ENCODE measurements at places on chromosomes 16 and 17.

DNA sequence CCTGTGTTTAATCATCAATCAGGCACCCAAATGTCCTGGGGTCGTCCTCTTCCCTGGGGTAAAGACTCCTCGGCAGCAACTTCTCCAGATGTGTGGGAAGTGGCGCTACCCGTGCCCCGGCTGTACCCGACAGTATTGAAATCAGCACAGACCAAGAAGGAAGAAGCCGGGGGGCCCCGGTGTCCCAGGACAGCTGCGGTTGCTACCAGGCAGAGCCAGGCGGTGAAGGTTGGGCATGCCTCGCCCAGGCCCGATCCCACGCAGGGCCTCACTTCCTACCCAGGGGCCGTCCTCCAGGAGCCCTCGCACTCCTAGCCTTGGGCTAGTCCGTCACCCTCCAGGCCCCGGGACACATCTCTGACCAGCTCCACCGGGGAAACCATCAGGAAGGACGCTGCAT is 9.0 kb upstream of the CCDC154 start:
- DNase-seq, result no peak

DNA sequence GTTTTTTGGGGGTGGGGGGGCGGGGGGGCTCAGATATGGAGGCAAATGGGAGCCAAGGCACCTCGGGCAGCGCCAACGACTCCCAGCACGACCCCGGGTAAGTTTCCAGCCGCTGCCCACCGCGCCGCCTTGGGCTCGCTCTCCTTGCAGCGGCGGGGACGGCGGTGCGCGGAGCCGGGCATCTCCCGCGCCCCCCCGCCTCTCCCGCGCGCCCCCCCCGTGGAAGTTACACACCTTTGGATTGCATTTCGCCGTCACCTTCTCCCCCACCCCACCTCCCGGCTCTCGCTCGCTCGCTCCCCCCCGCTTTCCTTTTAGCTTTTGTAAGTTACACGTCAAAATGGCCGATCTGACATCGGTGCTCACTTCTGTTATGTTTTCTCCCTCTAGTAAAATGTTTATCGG is 387 bp downstream of the MSI2 start:
- no peak for DNase-seq

- no peak for DNase-seq
These were observed 13.0 kb upstream of the DHRS11 start for GRCh38 chr17:36578671-36579070.

DNA sequence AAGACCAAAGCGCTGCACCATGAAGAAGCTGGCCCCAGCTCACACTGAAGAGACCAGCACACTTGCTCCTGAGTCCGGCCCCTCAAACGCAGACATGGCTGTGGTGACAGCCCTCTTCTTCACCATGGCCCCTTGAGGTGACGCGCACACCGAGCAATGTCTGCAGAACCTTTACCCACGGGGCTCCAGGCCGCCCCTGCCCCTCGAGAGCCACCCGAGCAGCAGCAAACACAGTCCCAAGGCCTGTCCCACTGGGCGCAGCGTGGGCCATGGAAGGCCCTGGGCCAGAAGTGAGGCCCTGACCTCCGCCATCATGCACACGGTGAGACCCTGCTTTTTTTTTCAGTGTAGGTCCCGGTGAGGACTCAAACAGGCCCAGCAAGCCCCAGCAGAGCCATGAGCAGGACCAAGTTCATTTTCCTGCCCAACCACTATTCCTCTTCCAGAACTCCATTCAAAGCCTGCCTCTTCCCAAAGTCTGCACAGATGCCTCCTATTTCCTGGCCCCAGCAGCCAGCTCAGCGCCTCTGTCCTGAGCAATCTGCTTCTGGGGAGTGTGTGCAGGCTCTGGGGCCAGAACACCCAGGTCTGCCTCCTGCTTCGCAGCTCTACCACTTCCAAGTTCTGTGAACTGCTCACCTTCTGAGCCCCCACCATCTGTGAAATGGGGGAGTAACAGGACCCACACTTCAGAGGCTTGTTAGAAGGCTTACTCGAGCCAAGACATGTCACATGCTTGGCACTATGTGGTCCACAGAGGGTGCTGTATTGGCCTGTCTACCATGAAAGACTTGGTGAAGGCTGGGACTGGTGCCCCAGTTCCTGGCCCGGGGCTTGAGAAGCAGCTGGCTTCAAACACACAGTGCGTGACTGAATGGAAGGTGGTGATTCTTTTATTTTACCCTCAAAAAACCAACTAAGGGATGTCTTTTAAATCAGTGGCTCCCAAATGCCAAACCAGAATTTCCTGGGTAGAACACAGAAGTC is 35.7 kb upstream of the GSG1L start:
- DNase-seq, result no peak

GRCh38 chr17:58875261-58875660 is 119.6 kb downstream of the PPM1E start:
- no peak for DNase-seq

DNA sequence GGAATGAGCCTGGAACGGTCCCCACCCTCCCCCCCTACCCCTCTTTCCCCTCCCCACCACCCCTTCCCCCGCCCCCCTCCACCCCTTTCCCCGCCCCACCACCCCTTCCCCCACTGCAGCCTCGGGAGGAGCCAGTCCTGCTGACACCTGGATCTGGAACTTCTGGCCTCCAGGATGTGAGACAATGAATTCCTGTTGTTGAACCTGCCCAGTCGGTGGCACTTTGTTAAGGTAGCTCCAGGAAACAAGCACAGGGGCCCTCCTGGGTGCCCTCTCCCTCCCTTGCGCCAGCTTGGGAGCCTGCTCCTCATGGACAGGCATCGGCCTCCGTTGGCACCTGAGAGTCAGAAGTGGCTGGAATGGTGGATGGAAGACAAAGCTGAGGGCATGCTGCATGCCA is 152.4 kb upstream of the FOXF1 start:
- DNase-seq, result no peak

DNA sequence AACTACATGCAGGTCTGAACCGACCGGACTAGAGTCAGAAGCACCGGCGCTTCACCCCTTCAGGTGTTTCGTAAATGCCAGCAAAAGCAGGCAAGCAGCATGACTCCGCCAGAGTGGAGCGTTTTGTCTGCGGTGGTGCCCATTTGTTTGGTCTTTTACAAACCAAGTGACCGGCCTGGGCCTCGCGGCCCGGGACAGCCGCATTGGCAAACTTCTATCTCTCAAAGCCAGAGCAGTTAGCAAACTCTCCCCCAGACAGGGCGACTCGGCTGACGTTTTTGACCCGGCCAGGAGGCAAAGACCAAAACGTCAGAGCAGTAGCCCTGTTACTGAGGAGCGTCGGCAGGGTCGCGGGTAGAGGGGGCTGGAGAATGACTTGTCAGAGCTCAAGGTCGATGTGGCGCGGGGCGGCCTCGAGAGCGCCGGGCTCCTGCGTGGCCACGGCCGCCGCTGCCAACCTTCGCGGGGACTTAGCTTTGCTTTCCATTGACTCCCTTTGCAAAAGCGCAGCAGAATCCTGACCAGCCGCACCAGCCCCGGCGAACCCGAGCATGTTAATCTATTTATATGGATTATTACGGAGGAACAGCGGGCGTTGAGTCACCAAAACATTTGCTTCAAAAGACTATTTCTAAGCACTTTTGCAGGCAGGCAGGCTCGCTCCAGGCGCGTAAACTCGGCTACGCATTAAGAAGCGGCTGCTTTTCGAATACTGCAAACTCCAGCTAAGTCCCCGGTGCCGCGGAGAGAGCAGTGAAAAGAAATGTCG is 763 bp upstream of the SOX9 start:
- DNase-seq, result no peak

- DNase-seq, result no peak
These were observed at the start of gene DUS1L for GRCh38 chr17:82065638-82066303. TSS of gene DUS1L (minus strand) at chr17:82065804. CDS start at chr17:82065059, 745 bp downstream.

DNA sequence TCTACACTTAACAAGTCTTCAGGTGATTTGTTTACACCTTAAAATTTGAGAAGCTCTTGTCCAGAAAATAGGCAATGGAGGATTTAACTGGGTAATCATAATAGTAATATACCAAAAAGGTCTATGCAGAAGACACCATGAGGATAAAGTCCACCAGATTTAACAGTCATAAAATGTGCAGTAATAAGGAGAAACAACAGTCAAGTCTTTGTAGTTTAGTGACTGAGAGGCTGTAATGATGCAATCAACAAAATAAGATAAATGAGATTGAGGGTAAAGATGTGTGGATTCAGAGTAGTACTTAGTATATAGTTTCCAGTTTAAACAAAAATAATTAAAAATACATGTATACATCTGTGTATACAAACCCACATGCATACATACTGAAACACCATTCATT is 91.2 kb downstream of the STXBP4 start:
- DNase-seq, result no peak
